Activated CD4-positive, alpha-beta T cell treated with anti-CD3 and anti-CD28 coated beads for 1 hour (primary cell): ENCODE measurements at places on chromosomes 7 and 10.

- DNase-seq, result no peak
These were observed 237.3 kb downstream of the NSUN6 start for GRCh38 chr10:18414061-18414460.

- DNase-seq, result no peak
These were observed 55.1 kb downstream of the PDZD8 start for GRCh38 chr10:117320050-117320665.

GRCh38 chr7:80312139-80312661 is 177.6 kb downstream of the GNAI1 start:
- DNase-seq, result no peak

GRCh38 chr10:104311184-104311720 is 27.0 kb downstream of the ITPRIP start:
- DNase-seq, result no peak

DNA sequence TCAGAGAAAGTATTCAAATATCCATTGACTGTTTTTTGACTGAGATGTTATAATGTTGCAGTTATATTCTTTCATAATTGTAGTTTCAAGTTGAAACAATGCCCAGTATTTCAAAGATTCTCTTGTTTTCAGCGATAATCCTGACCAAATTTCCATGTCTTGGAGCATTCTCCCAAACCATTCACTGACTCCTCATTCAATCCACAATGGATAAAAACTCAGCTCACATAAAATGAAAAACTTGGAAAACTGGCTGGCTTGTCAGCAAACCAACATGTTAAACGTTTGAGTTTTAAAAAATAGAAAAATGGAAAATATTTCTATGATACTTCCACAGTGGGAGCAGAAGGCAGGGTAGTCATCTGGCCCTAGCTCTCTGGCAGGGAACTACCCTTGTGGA is 184.4 kb downstream of the C7orf25 start:
- DNase-seq, result no peak

GRCh38 chr10:47193666-47194065 is 106.3 kb upstream of the GDF10 start:
- no peak for DNase-seq

DNA sequence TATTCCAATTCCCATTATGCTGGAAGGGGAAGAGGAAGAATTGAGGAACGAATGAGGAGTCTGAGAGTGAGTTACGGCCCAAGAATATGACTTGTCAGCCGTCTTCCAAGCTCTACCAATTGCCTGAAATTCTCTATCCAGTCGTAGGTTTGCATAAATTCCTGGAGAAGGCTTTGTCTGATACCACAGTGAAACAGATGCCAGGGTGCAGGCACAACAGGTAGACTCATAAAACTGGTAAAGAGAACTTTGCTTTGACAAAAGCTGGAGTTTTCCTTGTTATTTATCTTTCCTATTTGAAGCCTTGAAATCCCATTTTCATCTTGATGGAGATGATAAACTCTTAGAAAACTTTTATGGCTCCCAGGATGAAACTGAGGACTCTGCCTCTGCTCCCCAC is 251.2 kb downstream of the KCNMA1 start:
- no peak for DNase-seq

DNA sequence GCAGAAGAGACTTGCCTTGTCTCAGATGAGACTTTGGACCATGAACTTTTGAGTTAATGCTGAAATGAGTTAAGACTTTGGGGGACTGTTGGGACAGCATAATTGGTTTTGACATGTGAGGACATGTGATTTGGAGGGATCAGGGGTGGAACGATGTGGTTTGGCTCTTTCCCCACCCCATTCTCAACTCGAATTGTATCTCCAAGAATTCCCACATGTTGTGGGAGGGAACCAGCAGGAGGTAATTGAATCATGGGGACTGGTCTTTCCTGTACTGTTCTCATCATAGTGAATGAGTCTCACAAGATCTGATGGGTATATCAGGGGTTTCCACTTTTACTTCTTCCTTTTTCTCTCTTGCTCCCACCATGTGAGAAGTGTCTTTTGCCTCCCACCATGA is 229.7 kb upstream of the KCND2 start:
- no peak for DNase-seq

DNA sequence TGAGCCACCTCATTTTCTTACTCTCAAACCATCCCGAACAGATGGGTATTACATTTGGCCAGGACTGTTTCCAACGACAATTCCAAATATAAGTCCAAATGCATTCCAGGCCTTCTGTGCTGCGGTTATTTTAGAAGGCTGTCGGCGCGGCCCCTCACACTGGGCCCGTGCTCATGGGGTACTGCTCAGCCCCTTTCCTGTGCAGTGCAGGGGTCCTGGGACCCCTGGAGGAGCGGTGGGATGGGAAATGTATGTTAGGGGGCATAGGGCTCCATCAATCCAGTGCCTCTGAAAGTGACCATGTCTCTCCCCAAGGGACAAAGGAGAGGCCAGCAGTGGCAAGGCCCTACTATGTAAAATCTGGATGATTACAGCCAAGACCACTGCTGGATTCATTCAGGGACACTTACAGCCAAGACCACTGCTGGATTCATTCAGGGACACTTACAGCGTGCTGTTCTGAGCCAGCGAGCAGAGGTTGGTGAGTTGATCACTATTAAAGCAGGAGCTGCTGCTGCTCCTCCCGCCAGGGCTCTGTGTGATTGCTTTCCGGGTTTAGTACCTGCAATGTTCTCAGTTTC is 66.3 kb downstream of the CHST15 start:
- DNase-seq, result no peak

GRCh38 chr10:99682752-99683151 is 23.4 kb downstream of the ENTPD7 start:
- DNase-seq, result no peak

DNA sequence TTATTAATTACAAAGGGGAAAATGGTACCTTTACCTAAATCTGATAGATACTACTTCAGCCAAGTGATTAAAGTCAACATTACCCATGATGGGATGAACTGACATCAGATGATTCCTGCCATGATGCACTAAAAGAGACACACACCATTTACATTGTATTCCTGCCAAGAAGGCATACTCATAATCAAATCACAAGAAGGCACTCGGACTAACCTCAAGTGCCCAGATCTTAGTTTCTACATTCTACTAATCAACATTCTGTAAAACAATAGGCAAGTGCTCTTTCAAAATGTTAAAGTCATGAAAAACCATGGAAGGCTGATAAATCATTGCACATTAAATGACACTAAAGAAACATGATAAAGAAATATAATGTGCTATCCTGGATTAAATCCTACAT is 44.4 kb downstream of the SLC35G1 start:
- no peak for DNase-seq

GRCh38 chr10:11345224-11346054 is 266.0 kb downstream of the USP6NL start:
- DNase-seq, result no peak

DNA sequence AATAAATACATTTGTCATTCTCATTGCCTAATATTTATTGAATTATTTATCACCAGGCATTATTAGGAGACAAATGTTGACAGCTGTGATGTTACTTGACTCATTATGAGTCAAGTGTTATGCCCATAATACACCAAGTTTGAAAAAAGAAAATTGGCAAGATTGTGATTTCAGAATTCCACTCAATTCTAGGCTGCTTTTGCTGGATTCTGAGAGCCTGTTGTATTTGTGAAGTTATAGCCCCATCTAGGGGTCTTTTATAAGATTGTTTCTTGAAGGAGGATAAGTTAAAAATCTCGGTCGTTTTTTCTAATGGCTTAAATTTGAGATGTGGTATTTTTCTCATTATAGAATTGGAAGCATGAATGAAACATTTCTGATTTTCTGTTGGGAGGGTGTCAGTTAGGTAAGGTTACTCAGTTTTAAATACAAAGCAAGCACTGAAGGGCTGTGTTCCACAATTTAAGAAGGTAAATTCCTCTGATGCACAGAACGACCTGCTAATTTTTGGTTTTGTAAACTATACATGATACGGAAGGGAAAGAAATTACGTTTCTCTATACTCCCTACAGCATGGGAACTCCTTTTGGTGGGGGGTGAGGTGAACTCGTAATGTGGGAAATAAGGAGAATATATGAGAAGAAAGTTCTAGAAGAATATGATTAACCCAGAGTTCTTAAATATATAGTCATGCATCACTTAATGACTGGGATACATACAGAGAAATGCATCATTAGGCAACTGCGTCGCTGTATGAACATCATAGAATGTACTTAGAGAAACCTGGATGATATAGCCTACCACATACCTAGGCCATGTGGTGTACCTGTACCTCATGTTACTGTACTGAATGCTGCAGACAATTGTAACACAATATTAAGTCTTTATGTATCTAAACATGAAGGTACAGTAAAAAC is 2.6 kb downstream of the STK31 start:
- no peak for DNase-seq

DNA sequence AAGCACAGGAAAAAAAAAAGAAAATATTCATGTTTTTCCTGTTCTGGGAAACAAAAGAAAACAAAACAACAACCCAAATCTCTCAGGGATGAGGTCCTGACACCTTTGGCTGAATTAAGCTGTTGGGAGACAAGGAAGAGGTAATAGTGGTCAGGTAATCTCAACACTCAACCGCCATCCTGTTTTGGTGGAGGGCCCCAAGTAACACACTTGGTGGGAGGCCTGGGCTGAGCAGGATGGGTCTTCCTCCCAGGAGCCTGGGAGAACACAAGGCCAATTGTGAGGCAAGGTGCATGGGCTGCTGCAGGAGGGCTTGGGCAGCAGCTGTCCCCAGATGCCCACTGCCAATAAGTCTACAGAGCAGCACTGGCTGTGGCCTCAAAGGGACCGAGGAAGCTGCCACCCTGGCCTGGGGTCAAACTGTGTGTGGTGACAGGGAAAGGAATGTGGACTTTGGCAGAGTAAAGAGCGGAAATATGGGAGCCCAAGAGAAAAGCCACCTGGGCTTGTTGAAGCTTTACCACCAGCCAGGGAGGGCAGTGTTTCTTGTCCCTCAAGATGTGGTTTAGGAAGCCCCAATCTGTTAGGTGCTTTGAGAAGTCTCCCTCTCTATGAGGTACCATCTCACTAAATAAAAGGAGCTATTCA is 93.5 kb upstream of the SLC25A13 start:
- no peak for DNase-seq

- DNase-seq, result no peak
These were observed 1096.9 kb upstream of the POT1 start for GRCh38 chr7:126026421-126027088.

- DNase-seq, result no peak
These were observed 153.7 kb downstream of the GALNT17 start for GRCh38 chr7:71285571-71286145.

DNA sequence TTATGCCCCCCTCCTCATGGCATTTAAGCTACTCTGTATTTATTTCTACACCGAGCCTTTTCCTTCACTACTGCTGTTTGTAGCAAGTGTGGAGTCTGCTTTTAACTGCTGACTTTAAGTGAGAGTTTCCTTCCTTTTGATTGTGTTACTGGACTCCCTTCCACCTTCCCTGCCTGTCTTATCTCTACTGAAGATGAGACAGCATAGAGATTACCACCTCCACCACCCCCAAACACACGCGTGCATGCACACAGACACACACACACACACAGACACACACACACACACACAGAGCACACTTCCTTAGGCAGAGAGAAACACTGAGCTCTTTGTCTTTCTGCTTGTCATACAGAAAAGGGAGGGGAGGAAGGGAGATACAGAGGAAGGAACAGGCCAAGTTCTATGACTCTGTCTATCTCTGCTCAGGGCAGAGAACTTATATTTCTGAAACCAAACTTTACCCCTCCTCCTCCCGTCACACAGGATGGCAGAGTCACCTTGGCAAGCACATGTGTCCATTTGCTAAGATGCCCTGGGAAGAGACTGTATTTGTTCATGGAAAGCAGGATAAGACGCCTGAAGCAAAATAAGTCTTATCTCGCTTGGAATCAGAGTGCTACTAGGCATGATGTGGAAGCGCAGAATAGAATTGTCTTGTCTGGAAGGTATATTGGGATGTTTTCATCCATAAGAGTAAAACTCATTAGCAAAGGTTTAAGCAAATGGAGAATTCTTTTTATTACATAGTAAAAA is 81.8 kb upstream of the CAV2 start:
- no peak for DNase-seq

GRCh38 chr7:88347090-88347489 is 40.4 kb upstream of the STEAP4 start:
- no peak for DNase-seq

DNA sequence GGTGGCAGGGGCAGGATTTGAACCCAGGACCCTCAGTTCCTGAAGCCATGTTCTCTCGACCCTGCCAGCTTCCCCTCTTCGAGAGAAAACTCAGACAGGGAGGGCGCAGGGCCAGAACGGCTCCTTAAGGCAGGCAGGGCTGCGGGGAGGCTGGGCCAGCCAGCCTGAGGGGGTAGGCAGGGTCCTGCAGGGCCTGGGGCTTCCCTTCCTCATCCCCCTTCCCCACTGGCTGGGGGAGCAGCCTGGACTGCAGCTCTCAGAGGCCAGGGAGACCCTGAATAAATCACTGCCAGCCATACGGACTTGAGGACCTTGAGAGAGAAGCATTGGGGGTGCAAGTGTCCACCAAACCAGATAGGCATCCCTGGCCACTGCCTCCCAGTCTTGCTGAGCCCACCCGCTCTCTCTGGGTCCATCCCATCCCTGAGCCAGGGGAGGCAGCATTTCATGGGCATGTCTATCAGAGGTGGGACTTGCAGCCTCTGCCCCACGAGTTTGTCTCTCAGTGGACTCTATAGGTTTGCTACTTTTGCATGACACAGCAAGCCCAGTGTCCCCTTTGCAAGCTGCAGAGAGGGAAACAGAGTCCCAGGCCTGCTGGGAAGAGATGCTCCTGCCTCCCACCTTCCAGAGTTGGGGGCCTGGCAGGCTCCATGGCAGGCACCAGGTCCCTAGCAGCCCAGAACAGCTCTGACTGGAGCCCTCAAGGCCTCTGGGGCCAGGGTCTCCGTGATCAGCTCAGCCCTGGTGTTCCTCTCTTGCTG is 70.9 kb downstream of the MYL10 start:
- DNase-seq, result no peak

- DNase-seq, result no peak
These were observed 6.1 kb downstream of the LRRN3 start for GRCh38 chr7:111096997-111097396.

- no peak for DNase-seq
These were observed 151.6 kb downstream of the TMEM26 start for GRCh38 chr10:61301575-61301974.

GRCh38 chr7:5309146-5309545 is 26.4 kb downstream of the SLC29A4 start:
- DNase-seq, result no peak

- DNase-seq, result no peak
These were observed 1.6 kb downstream of the DENND11 start for GRCh38 chr7:141700296-141700847.

DNA sequence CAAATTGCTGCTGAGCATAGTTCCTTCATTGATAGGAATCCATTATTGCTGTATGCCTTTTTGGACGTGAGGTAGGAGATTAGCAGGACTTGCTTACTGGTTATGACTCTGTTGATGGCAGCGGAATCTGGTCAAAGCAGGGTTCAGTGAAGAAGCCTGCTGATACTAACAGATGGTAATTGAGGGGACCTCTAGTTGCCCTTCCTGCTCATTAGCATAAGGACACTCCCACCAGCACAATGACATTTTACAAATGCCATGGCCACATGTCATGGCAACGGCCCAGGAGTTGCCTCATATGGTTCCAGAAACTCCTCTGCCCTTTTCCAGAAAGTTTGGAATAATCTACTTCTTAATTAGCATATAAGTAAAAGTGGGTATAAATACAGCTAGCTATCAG is 417.5 kb downstream of the CDC14C start:
- no peak for DNase-seq
